ENCODE measurements at places on chromosomes 16 and 17. TPM values are rescaled to one million over a fixed set of nuclear protein-coding genes. Genes with fewer than 3 reads are reported as not detected.

Gene NECAB2
- not detected for total RNA-seq

Gene CD300LB
- total RNA-seq: 4.9 TPM

Gene SDR42E2
- 0.92 TPM for total RNA-seq

Gene TSNAXIP1
- total RNA-seq: 0.68 TPM

Gene STH
- not detected for total RNA-seq

Gene HIC1
- 20.7 TPM for total RNA-seq

Gene CCNF
- 8.4 TPM for total RNA-seq

Data from natural killer cell (primary cell).